ENCODE measurements at places on chromosomes 4 and X. TPM values are rescaled to one million over a fixed set of nuclear protein-coding genes. Genes with fewer than 3 reads are reported as not detected.
A peak's percentile ranks its signal among the peaks of the same experiment; 100 is the strongest.

GRCh38 chr4:20041839-20042407 lies 209.8 kb upstream of the SLIT2 start:
- no peak for DNase-seq

DNA sequence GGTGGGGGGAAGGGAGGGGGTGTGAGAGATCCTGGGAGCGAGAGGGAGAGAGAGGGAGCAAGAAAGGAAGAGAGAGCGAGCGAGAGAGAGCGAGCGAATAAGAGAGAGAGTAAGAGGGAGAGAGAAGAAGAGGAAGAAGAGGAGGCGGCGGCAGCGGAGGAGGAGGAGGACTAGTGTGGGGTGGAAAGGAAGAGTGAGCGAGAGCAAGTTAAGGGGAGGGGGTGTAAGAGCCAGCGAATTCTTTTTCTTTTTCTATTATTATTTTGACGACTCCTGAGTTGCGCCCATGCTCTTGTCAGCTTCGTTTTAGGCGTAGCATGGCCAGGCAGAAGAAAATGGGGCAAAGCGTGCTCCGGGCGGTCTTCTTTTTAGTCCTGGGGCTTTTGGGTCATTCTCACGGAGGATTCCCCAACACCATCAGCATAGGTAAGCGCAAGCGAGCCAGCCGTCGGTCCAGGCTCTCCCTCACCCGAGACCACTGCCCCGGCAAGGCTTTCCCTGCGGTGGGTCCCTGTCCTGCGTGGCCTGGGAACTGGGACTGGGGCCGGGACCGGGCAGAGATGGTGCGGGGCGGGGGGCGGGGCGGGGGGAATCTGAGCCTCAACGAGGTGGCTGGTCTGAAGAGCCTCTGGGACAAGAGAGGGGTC lies at the start of gene GRIA3:
Gene GRIA3, plus strand, starts transcription at position 60 of the 647 bp plus-strand sequence. Its CDS starts 258 bp downstream, at position 318.
- peak; percentile 8 for DNase-seq

DNA sequence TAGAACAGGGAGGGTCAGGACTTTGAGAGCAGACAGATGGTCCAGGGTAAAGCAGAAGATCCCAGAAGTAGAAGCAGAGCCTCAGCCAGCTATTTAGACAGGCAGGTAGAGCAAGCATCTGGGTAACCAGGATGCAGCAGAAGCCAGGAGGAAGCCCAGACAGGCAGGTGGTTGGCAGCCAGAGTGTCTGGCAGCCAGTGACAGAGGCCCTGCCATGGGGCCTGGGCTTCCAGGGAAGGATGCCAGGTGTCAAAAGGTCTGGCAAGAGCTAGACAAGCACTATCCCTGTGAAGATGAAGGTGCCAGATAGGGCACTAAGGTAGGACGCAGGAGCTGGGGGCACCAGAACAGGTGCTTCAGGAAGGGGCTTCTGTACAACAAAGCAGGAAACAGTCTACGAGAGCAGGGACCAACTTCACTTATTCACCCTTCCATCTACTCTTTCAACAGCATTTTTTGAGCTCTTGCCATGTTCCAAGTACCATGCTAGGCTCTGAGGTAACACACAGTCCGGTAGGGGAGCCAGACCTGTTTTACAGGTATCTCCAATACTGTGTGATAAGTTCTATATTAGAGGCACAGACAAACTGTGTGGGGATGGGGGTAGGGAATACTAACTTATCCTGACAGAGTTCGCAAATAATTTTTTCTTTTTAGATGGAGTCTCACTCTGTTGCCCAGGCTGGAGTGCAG lies 38.1 kb upstream of the GJB1 start:
- no peak for DNase-seq

Gene ZFP92
- 0.32 TPM for total RNA-seq

- no peak for DNase-seq
Measured at GRCh38 chr4:153970169-153970568, 181.3 kb upstream of the SFRP2 start.

DNA sequence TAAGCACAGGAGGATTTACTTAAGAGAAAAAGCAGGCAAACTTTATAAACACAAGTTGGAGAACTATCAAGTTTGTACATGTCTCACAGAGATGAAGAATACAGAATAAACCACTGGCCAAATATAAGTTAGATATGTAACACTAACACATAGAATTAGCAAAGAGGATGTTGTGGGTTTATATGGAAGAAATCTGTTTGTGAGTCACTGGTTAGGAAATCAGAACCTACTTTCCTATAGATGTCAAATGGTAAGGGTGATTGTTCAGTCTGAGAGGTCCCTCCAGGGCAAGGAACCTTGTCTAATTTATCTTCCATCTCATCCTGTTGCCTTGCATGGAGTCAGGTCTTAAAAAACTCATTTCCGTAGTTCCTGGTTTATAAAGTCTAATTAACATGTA lies 14.8 kb upstream of the ART3 start:
- no peak for DNase-seq

Gene F8A1
- 4.5 TPM for total RNA-seq

DNA sequence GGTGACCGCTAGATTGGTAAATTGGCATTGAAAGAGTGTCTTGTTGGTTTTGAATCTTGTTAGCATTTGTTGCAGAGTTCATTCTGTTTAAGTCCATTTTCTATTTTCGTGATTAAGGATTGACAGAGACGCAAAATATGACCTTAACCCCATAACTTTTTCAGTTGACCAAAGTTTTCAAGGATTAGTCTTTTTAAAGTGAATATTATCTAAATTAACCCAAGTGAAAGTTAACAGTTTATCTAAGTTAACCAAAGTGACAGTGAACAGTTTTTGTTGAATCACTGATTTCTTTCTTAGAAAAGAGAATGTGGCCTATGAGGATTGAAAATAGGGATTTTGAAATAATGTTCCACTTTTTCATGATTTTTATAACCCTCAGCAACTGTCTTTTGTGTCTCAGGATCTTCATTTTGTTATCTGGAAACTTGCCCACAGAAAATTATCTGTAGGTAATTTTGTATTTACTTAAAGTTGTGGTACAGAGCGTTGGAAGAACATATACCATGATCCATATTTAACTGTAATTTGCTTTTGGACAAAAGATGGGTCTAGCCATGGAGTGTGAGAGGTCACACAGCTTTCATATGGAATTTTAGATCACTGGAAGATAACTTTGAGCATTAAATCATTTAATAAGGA lies 3.3 kb downstream of the CPEB2 start:
- DNase-seq: no peak

DNA sequence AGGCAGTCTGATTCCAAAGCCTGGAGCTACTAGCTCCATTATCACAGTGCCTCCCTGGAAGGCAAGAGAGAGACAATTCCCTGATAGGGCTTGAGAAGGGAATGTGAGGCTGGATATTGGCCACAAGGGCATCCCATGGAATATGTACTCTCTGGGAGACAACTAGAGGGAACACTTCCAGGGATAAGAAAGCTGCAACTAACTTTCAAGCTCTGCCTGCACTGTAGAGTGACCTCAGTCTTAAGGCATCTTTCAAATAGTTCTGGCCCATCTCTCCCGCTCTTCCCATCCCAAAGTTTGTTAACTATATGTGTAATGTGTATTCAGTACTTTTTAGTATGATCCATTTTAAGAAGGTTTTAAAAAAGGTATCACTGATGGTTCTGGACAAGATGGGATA lies 13.1 kb upstream of the RNF212 start:
- no peak for DNase-seq

Gene CTAG1A
- total RNA-seq: not detected

GRCh38 chr4:85491527-85491926 lies 16.6 kb downstream of the ARHGAP24 start:
- no peak for DNase-seq

DNA sequence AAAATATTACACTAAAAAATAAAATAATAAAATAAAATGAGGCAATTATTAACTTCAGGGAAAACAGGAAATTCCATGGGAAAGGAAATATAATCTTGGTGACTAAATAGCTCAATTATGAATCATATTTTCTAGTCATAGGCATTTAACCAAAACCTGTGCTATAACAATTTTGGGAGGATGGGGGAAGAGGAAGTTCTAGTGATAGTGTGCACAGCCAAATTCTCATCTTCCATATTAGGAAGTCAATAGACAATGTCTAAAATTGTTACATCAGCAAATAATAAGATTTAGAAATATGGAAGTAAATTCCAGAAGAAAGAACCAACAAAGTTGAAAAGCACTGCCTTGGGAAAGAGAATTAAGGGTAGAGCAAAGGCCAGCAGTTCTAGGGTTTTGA lies 2.8 kb downstream of the AWAT2 start:
- DNase-seq: no peak
